T-helper 1 cell (primary cell): ENCODE measurements at places on chromosomes 1 and 21.

- DNase-seq, result no peak
These were observed 6.4 kb upstream of the PCBP3 start for GRCh38 chr21:45636951-45637646.

GRCh38 chr1:1298861-1299685, 8.7 kb downstream of the ACAP3 start:
- DNase-seq, result no peak

- DNase-seq, result peak; percentile 20
These were observed 2.1 kb downstream of the FHAD1 start for GRCh38 chr1:15249081-15249480.

DNA sequence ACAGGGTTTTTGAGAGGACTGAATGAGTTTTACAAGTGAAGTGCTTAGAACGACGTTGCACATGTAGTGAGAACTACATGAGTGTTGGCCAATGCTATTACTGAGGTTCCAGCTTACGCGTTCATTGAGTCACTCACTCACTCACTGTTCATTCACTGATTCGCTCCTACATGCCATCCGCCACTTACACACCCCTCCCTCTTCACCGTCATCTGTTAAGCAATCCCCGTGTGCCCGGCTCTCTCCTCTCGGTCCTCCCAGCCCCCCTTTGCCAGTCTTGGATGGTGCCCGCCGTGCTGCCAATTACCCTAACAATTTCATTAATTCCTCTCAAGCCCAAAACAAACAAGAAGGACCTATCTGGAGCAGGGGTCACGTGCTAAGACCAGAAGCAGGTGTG, 27.3 kb upstream of the EPHA2 start:
- no peak for DNase-seq

DNA sequence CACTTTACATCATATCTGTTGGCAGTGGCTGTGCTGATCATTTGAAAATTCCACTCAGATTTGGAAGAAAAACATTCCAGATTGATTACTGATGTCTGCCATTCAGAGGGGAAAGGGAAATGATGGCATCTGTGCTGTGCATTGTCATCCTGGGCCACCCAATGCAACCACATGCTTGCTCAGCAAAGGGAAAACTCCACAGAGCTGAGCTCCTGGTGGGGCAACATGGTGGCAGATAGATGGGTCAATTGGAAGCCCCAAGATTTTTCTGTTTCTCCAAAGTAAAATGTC, 11.8 kb downstream of the OXCT2 start:
- DNase-seq, result no peak

- DNase-seq, result no peak
These were observed 69.6 kb downstream of the PIK3R3 start for GRCh38 chr1:46062651-46063319.

DNA sequence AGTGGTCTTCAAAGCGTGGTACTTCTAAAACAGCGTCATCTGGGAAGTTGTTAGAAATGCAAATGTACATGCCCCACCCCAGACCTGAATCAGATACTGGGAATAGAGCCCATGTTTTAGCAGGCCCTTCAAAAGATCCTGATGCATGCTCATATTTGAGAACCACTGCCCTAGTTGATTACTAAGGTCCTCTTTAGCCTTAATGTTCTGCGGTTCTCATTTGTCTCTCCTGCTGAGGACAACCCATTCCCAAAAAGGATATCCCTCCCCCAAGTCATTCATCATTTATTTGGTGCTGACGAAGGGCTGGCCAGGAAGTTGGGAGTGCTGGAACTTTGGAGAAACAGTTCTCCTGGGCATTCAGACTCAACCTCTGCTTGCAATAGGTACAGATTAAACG, 92.4 kb upstream of the RALGPS2 start:
- no peak for DNase-seq

DNA sequence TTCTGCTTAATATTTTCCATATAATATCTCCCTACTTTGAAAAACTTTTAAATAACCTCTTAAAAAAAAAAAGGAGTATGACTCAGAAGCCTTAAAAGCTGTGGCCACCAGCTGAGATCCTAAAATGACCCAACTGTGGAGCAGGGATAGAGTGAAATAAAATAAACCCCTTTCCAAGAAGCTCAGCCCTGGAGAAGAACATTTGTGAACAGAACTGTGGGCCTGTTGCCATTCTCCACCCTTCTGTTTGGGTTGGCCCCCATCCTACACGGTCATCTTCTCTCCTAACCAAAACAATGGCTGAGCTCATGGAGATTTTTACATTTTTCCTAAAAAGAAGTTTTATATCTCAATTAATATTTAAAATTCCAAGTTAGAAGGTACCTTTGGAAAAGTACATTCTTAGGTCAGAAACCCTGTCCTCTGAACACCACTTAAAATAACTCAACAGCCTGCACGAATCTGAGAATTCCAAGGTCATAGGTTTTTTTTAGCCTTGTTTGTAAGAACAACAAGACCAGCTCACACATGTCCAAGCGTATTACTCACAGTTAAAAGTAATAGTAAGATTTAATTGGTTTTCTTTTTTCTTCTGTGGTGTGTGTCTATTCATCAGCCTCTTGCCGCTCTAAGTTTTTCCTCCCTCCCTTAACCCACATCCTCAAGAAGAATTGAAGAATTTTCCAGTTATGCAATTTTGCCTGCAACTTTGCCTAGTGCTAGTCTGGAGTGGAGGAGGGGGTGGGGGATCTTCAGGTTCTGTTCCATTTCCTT, 107.7 kb upstream of the ERRFI1 start:
- no peak for DNase-seq

DNA sequence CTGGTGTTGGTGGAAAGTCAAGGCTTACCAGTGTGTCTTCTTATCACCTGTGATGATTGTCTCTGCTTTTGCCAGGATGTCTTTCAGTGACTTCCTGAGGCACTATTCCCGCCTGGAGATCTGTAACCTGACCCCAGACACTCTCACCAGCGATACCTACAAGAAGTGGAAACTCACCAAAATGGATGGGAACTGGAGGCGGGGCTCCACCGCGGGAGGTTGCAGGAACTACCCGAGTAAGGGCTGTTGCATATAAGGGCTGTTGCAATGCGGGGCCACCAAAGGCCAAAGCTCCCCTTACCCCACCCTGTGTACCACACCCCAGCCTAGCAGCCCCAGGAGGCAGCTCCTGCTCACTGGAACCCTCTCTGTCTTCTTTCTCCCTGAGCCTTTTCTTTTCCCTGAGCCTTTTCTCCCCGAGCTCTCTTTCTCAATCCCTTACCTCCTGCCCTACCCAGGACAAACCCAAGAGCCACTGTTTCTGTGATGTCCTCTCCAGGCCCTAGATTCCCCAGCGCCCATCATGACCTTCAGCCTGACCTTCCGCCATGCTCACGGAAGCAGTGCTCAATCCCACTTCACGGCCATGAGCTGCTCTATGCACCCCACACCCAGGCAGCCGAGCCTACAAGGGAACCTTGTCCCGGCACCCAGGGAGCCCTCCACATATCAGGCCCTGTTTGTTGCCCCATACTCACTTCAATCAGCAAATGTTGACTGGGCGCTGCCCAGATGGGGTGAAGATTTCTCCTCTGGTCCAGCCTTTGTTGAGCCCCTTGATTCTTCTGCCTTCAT, 40.6 kb downstream of the CAPN2 start:
- DNase-seq, result no peak

DNA sequence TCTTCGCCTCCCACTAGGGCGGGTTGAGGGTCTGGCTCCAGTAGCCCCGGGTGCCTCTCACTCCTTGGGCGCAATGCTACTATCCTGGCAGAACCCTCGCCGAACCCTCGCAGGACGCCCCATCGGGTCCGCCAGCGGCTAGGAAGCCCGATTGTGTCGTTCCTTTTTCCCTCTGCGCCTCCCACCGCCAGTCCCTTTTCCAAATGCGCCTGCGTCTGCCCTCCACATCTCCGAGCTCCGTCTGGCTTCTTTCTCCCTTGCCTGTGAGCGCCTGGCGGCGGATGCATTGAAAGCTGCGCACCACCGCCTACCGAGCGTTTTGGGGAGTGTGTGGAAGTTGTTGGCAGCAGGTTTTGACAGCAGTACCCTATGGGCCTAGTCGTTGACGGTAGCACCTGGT, 1.0 kb upstream of the DIRAS3 start:
- DNase-seq, result no peak

DNA sequence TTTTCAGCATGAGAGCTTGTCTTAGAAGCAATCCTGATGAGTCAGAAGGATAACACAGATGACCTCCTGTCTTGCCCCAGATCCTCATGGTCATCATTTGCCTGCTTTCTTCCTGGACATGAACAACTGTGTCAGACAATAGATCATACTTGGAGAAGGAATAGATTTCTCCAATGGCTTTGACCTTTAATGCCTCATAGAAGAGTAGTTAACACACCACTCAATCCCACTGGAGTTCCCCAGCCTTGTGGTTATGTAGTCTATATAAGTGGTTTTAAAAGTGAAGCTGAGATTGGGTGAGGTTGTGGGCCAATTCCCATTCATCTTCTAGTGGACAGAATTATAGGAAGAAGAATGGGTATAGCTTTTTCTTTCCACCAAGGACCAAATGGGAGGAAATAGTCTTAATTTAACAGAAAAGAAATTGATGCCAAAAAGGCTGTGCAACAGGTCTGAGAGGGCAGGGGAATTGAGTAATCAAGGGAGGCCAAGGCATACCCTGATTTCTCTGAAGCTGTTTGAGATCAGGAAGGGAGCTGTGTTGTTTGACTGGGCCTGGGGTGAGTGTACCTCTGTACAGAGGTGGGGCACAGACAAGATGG, 14.4 kb downstream of the PRCC start:
- DNase-seq, result no peak

DNA sequence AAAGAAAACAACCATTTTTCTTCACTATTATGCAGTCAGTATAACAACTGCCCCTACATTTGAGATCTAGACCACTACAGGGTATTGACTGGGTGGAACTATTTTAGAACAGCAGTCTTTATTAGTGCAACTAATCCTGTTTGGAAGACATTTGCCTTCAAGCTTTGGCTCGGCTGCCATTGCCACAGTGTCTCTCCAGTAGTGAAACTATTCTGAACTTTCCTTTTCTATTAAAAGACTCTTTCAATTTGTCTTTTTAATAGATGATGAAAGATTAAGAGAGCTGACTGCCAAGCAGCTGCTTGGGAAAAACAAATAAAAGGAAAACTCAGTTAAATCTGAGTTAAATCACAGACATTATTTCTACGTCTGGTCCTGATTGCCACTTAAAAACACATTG, 49.3 kb downstream of the LPGAT1 start:
- no peak for DNase-seq

DNA sequence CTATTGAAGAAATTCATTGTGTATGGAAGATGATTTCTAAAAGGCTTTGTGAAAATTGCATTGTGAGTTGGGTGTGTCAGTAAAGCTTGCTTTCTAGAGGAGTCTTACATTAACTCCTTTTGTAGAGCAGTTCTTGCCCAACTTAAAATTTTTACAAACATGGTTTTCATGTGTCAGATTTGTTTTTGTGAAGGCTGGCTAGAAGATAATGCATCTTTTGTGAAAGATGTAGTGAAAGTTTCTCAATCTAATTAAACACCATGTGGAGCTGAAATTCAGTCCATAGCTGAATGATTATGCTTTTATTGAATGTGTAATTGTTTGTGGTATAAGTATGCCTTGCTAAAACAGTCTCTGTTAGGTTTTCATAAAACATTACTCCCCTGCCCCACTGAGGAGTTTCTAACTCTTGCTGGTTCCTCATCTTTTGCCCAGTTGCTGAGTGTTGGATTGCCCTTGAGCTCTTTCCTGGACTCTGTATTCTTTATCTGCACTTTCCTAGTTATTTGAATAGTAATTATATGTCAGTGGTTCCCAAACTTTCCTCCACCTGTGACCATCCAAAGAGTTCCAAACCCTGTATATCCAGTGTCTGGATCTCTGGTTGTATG, 38.0 kb downstream of the KCTD3 start:
- DNase-seq, result no peak

GRCh38 chr1:41726899-41727748, 191.6 kb downstream of the HIVEP3 start:
- peak; percentile 35 for DNase-seq

GRCh38 chr1:106875622-106876021, 180.9 kb upstream of the PRMT6 start:
- DNase-seq, result no peak

DNA sequence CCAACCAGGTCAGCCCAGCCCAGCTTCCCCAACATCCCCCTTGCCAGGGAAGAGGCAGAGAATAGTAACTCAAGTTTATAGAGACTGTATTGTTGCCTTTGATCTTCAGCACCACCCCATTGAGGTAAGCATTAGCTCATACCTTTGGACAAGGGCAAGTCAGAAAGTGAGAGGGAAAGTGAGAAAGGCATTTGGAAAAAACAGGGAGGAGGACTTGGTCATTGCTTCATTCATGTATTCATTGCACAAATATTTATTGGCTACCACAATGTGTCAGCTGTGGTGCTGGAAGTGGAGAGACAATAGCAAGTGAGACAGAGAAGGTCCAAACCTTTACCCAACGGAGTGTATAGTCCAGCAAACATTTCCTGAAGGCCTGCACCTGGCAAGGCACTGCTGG, 561.2 kb downstream of the KIF26B start:
- DNase-seq, result no peak

DNA sequence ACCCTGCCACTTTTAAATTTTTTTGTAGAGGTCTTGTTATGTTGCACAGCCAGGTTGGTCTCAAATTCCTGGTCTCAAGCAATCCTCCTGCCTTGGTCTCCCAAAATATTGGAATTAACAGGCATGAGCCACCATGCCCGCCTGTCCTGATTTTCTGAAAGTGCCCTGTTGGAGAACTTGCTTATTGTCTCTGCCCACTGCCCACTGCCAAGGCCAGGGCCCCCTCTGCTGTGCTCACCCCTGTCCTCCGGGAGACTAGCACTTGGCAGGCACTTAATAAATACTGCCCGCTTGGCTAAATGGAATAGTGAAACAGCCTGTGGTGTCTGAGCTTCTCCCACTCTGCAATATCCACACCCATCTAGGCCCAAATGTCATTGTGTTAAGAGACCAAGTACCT, 35.7 kb downstream of the CTNNBIP1 start:
- no peak for DNase-seq
